ENCODE measurements at places on chromosomes 4 and X. TPM values are rescaled to one million over a fixed set of nuclear protein-coding genes. Genes with fewer than 3 reads are reported as not detected.

DNA sequence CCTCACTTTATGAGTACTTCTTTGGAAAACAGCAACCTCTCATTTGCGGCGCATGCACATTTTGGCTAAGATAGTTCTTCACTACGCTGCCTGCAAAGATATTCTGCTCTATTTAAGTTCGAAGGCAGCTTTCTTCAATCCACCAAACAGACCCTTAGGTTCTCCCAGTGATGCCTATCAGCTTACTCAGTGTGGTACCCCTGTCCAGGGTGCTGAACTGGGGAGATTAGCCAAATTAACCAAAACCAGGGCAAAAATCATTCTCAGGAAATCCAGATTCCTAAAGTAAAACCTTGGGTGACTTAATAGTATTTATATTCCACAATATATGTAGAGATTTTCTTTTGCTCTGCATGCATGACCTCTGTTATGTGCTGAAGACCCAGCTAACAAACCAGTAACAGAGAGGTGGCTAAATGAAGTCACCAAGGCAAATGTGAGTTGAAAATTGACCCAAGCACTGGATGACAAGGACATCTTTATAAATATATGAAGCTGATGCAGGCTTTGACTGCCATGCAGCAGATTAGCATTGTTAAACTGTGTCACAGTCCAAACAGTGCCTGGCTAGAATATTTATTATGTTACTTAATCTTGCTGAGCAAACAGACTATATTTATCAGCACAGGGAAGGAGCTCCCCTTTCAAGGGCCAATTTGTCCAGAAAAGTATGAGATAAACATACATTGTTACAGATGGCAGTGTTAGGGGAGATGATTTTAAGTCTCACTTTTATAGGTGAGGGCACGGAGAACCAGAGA is 418.2 kb downstream of the STIM2 start:
- DNase-seq = peak; percentile 6
- H3K4me1 ChIP-seq = no peaks in the 10 kb centered on the region
- no peak overlapping the region for H3K27ac ChIP-seq
- H3K4me3 ChIP-seq = no peak overlapping the region

DNA sequence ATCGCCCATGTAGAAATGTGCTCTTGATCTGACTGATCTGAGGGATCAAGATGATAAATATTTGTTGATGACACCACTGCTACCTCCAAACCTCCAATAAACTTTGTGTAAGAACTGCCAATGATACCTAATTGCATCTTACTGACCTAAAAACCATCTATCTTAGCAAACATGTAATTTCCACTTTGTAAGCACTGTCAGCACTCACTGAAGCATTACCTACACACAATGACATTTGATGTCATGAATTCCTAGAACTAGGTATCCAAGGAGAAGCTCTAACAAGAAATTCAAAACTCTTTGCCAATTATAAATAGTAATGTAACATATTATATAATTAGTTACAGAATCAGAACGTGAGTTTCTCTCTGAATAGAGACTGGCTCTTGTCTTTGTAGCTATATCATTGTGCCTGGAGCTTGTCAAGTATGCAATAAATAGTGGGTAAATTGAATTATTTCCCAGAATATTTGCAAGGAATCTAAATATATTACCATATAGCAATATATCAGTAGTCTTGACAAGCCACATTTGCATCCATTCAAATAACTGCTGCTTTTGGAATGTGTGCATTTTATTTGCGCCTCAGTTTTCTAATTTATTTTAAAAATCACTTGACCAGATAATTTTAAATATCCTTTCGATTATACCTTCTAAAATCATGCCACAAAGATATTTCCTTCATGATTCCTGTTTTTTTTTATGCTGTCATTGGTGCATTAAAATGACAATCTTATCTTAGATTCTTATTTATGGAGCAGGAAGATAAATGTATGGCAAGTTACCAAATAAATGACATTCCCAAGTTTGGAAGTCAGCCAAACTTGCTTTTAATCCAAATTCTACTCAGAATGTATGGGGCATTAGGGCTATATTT is 232.3 kb upstream of the NEIL3 start:
- H3K4me3 ChIP-seq = no peak overlapping the region

DNA sequence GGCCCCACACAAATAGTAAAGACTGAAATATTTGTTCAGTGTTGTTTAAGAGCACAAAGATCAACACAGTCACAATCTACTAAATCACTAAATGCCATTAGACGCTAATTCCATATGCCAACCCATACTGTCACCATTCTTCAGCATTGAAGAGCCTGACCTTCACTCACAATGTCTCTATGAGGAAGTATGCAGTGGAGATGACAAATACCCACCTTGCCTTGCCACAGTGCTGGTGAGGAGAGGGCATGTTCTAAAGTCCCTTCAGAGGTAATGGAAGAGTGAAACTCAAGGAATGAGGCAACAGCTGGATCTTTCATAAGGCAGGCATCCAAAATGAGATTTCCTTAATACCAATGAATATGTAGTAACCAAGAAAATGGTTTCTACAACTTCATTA is 50.4 kb downstream of the FRMD7 start:
- H3K27me3 ChIP-seq = no peaks in the 10 kb centered on the region
- H3K36me3 ChIP-seq = peaks cover 1% of the 10 kb centered on the region
- no peak overlapping the region for H3K27ac ChIP-seq
- H3K4me1 ChIP-seq = no peaks in the 10 kb centered on the region

- H3K27me3 ChIP-seq = no peaks in the 10 kb centered on the region
- no peak overlapping the region for H3K27ac ChIP-seq
- DNase-seq = no peak
- no peaks in the 10 kb centered on the region for H3K36me3 ChIP-seq
These were observed 19.5 kb upstream of the ZNF41 start for GRCh38 chrX:47502316-47503125.

DNA sequence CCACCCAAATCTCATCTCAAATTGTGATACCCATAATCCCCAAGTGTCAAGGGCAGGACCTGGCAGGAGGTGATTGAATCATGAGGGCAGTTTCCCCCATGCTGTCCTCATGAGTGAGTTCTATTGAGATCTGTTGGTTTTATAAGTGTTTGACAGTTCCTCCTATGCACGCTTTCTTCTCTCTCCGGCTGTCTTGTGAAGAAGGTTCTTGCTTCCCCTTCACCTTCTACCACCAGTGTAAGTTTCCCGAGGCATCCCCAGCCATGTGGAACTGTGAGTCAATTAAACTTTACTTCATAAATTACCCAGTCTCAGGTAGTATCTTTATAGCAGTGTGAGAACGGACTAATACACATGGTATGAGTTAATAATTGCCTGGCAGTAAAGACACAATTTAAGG is 581.7 kb upstream of the AMOT start:
- H3K4me3 ChIP-seq = no peak overlapping the region
- no peak for DNase-seq
- H3K4me1 ChIP-seq = no peaks in the 10 kb centered on the region
- H3K36me3 ChIP-seq = no peaks in the 10 kb centered on the region

USP26 gene
- not detected for total RNA-seq

STARD8 gene
- total RNA-seq = 0.10 TPM

FREM3 gene
- not detected for total RNA-seq

GAGE1 gene
- not detected for total RNA-seq

All from activated naive CD4-positive, alpha-beta T cell treated with anti-CD3 and anti-CD28 coated beads for 36 hours (primary cell).